ENCODE measurements at places on chromosomes 7 and 10. TPM values are rescaled to one million over a fixed set of nuclear protein-coding genes. Genes with fewer than 3 reads are reported as not detected.

The PNLIPRP2 gene
- not detected for total RNA-seq

DNA sequence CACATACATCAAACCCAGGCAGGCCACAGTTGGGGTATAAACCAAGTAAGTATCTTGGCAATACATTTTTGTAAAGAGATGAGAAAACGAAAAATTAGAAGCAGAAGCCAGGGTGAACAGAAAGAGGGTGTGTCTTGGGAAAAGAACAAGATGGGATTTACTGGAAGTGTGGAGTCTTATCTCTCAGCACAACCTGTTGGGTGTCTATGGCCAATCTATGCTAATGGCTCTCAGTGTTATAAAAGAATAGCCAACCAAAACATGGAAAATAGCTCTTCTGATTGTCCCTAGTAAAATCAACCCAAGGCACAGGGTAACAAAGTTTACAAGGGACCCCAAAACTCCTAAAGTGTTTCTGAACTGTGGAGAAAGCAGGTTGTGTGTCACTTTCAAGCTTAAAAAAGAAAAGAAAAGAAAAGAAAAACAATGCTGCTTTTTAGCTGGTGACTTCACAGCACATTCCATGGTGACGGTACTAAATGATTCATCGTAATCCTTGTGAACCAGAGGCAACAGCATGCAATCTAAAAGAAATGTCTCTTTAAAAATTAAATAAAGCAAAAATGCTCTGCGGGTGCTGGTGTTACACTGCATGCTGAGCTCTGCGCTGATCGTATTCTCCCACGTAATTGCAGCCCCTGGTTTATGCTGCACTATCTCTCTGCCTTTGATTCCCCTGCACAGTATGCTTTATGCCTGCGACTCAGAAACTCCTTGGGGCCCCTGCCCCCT is 100.8 kb downstream of the C10orf90 start:
- DNase-seq = no peak

The AGAP4 gene
- 6.4 TPM for total RNA-seq

- no peak for DNase-seq
Measured at GRCh38 chr10:59290448-59290847, 71.9 kb downstream of the FAM13C start.

The KIAA1217 gene
- total RNA-seq = 38.2 TPM

- no peak for DNase-seq
Measured at GRCh38 chr7:126659124-126659523, 593.6 kb downstream of the GRM8 start.

The STMP1 gene
- 25.6 TPM for total RNA-seq

- DNase-seq = no peak
Measured at GRCh38 chr10:28996947-28997551, 291.8 kb upstream of the LYZL1 start.

The ARMC3 gene
- total RNA-seq = not detected

DNA sequence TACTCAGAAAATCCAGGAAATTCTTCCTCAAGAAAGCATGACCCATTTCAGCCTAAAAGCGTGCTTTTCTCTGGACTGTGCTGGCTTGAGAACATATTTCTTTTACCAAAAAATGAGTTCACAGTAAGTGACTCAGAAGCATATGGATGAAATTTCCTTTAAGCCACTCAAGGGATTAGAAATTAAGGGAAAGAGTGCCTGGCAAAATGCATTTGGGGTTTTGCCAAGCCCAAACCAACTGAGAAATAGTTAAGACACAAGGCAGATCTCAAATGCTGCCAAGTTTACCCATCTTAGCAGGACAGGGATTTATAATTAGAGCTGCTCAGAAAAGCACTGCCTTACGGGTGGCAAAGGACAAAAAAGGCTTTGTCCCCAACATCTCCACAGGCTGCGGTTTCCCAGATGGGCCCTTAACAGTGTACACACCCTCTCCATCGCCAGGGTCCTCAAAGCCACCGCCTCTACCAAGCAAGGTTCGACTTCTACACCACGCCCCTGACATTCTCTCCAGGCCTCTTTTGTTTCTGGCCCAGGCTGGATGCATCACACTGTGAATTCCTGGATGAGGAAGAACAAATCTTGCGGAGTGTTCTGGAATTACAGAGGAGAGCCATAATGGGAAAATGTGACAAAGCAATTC is 30.1 kb upstream of the CDHR3 start:
- no peak for DNase-seq

Measured in Right ventricle myocardium superior (tissue), 1 donor.